ENCODE measurements at places on chromosomes 3 and 15. TPM values are rescaled to one million over a fixed set of nuclear protein-coding genes. Genes with fewer than 3 reads are reported as not detected.

Gene P2RY12
- total RNA-seq, result not detected

Gene XIRP1
- 0.04 TPM for total RNA-seq

Gene MEX3B
- total RNA-seq, result 12.8 TPM

DNA sequence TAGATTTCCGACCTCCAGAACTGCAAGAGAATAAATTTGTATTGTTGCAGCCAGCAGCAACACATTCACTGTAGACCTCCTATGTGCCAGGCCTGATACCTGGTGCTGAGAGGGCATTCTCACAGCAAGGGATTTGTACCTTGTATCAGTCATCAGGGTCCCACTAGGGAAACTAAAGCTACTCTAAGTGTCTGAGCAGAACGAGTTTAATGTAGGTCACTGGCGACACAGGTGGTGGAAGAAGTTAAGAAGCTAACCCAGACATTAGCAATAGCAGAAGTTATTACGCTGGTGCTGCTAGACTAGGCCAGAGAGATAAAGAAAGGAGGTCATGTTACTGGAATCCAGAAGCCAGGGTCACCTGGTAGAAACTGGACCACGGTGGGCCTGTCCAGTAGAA, 60.5 kb upstream of the BCL6 start:
- no peak for DNase-seq
- H3K4me3 ChIP-seq, result no peak overlapping the region
- H3K36me3 ChIP-seq, result no peaks in the 10 kb centered on the region
- H3K4me1 ChIP-seq, result no peaks in the 10 kb centered on the region
- peaks cover 5% of the 10 kb centered on the region for H3K27me3 ChIP-seq
- H3K27ac ChIP-seq, result no peak overlapping the region

GRCh38 chr3:42935472-42935871, 29.5 kb downstream of the ZNF662 start:
- no peaks in the 10 kb centered on the region for H3K36me3 ChIP-seq
- no peak overlapping the region for H3K4me3 ChIP-seq
- no peak overlapping the region for H3K27ac ChIP-seq
- H3K4me1 ChIP-seq, result no peaks in the 10 kb centered on the region

DNA sequence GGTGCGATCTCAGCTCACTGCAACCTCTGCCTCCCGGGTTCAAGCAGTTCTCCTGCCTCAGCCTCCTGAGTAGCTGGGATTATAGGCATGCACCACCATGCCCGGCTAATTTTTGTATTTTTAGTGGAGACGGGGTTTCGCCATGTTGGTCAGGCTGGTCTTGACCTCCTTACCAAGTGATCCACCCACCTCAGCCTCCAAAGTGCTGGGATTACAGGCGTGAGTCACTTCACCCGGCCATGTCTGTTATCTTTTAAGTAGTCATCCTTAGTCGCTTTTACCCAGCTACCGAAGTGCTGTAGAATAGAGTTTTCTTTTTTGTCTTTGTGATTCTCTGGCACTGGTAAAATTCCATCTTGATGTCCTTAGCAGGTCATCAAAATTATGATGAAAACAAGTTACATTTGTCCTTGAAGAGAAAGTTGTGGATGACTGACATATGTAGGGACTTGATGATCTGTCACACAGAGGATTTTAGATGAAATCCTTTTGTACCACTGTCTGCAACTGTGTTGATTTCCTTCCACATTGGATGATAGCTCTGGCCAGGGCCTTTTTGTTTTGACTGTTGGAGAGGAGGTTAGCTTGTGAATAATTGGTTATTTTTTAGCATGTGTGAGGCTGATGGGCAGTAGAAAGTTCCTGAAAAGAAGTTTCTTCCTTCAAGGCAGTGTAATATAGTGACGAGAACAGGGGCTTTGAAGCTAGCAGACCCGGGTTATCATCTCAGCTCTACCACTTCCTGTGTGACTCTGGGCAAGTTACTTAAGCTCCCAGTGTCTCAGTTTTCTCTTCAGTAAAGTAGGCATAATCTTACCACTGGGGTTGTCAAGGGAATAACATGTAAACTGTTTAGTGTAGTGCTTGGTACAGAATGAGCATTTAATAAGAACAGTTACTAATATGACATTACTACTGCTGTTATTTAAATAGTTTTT, 18.8 kb downstream of the ATG7 start:
- H3K36me3 ChIP-seq, result peaks cover 15% of the 10 kb centered on the region
- no peaks in the 10 kb centered on the region for H3K27me3 ChIP-seq
- DNase-seq, result peak; percentile 62
- H3K4me1 ChIP-seq, result peaks cover 55% of the 10 kb centered on the region
- H3K4me3 ChIP-seq, result no peak overlapping the region
- H3K27ac ChIP-seq, result peak overlapping the region; percentile 89

DNA sequence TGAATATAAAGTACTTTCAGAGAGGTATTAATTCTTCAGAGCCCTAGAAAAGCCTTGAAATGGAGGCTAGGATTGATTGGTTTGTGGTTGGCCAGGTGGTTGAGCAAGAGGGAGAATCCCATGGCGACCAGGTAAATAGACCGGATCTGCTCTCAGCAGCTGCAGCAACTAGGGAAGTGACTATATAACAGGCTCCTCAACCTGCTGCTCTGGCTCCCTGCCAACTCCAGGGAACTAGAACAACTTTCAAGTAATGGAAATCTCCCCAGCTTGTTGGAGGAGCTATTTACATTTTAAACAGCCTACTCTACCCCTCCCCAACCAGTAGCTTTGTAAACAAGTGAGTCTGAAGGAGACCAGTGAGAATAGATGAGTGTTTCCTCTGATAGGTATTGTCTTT, 121.8 kb upstream of the CADM2 start:
- no peak for DNase-seq
- H3K27me3 ChIP-seq, result no peaks in the 10 kb centered on the region
- H3K4me3 ChIP-seq, result no peak overlapping the region
- H3K4me1 ChIP-seq, result no peaks in the 10 kb centered on the region
- H3K27ac ChIP-seq, result no peak overlapping the region

GRCh38 chr3:32283304-32283703, 44.8 kb downstream of the CMTM8 start:
- H3K4me1 ChIP-seq, result no peaks in the 10 kb centered on the region
- no peak for DNase-seq
- peaks cover 14% of the 10 kb centered on the region for H3K27me3 ChIP-seq
- H3K27ac ChIP-seq, result no peak overlapping the region

DNA sequence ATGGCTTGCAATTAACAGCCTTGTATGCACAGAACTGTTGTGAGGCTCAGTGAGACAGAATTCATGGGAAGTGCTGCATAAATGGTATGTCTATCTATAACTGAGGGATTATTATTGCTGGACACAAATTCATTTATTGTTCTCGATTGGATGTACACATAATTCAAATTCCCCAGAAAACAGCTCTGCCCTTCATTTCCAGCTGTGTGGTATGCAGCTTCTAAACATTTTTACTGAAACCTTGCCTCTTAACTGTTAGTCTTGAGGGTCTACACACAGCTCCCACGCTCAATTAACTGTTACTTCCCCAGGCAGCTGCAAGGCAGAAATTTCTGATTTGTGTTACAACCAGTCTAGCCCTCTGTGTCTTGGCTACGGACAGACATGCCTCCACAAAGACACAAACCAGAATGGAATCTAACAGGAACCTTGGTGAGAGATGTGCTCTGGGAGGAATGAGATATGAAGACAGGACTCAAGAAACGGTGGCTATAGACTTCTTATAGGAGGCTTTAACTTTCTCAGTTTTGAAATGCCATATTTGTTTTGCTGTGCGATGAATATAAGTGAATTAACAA, 139.7 kb upstream of the TBL1XR1 start:
- H3K27me3 ChIP-seq, result no peaks in the 10 kb centered on the region
- H3K36me3 ChIP-seq, result no peaks in the 10 kb centered on the region
- H3K4me1 ChIP-seq, result peaks cover 18% of the 10 kb centered on the region
- H3K27ac ChIP-seq, result peak overlapping the region; percentile 88
- no peak for DNase-seq
- H3K4me3 ChIP-seq, result no peak overlapping the region

DNA sequence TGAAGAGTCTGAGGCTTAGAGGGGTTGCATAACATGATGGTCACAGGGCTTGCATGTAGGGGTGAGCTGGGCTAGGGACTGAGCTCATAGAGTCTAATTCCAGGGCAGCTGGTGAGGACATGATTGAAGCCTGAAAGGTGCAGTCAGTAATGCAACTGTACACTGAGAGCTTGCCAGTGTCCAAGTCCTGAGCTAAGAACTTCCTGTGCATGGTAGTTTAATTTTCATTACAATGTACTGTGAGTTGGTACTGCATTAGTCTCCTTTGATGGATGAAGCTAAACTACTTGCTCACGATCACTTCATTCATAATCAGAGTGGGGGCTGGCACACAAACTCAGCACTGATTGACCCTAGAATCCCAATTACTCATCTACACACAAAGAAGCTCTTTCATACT, 156.4 kb upstream of the CRBN start:
- H3K27me3 ChIP-seq, result no peaks in the 10 kb centered on the region
- no peak overlapping the region for H3K4me3 ChIP-seq
- no peak overlapping the region for H3K27ac ChIP-seq
- H3K4me1 ChIP-seq, result no peaks in the 10 kb centered on the region

- no peak overlapping the region for H3K4me3 ChIP-seq
- no peak overlapping the region for H3K27ac ChIP-seq
- no peaks in the 10 kb centered on the region for H3K4me1 ChIP-seq
- peak; percentile 48 for DNase-seq
- H3K36me3 ChIP-seq, result no peaks in the 10 kb centered on the region
Observed at GRCh38 chr3:60086811-60087210, 1037.0 kb upstream of the CFAP20DC start.

DNA sequence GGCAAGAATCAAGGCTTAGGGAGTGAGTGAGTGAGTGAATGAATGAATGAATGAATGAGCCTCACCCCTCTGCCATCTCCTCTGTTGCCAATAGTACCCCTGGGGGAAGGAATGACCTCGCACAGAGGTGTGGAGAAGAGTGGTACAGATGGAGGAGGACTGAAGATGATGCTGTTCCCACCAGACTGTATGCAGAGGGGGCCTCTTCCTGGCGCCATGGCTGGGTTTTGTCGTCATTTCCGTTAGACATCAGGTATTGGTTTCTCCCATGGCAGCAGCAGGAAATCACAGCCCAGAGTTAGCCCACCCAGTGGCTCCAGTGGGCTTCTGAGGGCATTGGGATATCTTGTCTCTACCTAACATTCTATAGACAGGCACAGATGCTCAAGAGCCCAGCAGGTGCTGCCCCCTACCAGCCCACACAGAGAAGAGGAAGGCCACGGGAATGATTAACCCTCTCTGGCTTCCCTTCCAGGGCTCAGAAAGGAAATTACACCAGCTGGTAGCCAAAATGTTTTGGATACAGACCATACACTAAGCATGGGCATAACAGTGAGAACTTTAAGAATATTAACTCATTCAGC, 109.8 kb upstream of the SLC6A11 start:
- H3K27me3 ChIP-seq, result peaks cover 25% of the 10 kb centered on the region
- no peaks in the 10 kb centered on the region for H3K36me3 ChIP-seq
- no peak overlapping the region for H3K27ac ChIP-seq

GRCh38 chr15:27587810-27588209, 511.3 kb downstream of the OCA2 start:
- no peak overlapping the region for H3K4me3 ChIP-seq
- no peaks in the 10 kb centered on the region for H3K36me3 ChIP-seq
- no peak overlapping the region for H3K27ac ChIP-seq
- H3K27me3 ChIP-seq, result no peaks in the 10 kb centered on the region

DNA sequence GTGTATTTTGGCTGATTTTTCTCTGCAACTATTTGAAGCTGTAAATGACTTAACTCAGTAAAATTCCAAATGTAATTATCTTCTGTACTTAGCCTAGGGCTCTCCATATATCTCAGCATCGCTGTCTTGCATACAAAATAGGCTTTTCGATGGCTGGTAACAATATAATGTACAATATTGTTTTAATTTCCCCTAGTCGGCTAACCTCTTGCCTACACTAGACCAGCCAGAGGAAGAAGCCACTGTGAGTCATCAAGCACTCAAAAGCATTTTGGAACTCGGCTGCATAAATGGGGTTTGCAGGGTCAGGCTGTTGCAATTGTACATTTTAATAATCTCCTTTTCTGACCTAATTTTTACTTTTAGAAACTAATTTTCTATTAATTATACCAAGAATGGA, 583.8 kb downstream of the FOXP1 start:
- peaks cover 41% of the 10 kb centered on the region for H3K36me3 ChIP-seq
- no peaks in the 10 kb centered on the region for H3K27me3 ChIP-seq
- no peak overlapping the region for H3K27ac ChIP-seq
- DNase-seq, result no peak
- H3K4me1 ChIP-seq, result no peaks in the 10 kb centered on the region

GRCh38 chr3:66083096-66083678, 44.5 kb upstream of the MAGI1 start:
- H3K27ac ChIP-seq, result no peak overlapping the region
- no peak for DNase-seq
- H3K4me3 ChIP-seq, result no peak overlapping the region
- H3K4me1 ChIP-seq, result no peaks in the 10 kb centered on the region
- H3K36me3 ChIP-seq, result no peaks in the 10 kb centered on the region

DNA sequence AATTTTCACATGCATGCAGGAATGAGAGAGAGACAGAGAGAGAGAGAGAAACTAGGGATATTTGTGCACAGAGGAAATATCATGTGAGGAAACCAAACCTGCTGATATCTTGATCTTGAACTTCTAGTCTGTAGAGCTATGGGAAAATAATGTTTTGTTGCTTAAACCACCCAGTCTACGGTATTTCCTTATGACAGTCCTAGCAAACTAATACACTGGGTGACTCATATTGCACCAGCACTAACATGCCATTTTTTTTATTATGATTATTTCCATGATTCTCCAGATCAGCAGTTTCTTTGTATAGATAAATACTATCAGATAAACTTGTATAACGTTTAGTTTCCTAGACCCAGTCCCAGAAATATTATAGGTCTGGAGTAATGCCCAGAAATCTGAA, 1259.0 kb downstream of the ZPLD1 start:
- H3K36me3 ChIP-seq, result no peaks in the 10 kb centered on the region
- H3K27ac ChIP-seq, result no peak overlapping the region

- DNase-seq, result peak; percentile 26
- no peak overlapping the region for H3K27ac ChIP-seq
- H3K36me3 ChIP-seq, result no peaks in the 10 kb centered on the region
- no peaks in the 10 kb centered on the region for H3K4me1 ChIP-seq
Observed at GRCh38 chr15:32994810-32995424, 199.6 kb downstream of the FMN1 start.

GRCh38 chr3:42292009-42292408, 26.0 kb upstream of the CCK start:
- H3K27ac ChIP-seq, result no peak overlapping the region
- H3K27me3 ChIP-seq, result no peaks in the 10 kb centered on the region
- no peaks in the 10 kb centered on the region for H3K36me3 ChIP-seq
- no peak overlapping the region for H3K4me3 ChIP-seq
- no peaks in the 10 kb centered on the region for H3K4me1 ChIP-seq

DNA sequence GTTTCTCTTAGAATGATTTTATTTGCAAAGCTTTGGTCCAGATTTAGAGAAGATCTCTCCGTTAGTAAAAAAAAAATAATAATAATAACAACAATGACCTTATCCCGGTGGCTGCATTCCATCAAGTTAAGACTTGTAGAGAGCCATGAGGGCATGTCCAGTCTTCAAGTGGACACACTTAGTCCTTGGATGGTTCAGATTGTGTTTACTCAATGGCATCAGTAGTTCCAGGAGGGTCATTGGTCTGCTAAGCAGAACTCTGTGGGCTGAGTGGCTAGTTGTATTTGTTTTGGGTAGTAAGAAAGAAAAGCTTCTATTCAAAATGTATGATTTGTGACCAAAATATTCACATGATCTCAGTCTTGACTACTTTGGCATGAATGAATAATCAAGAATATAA, 116.3 kb upstream of the UBE2E2 start:
- no peaks in the 10 kb centered on the region for H3K27me3 ChIP-seq
- no peak overlapping the region for H3K27ac ChIP-seq
- no peak for DNase-seq
- no peak overlapping the region for H3K4me3 ChIP-seq

GRCh38 chr3:154085799-154086198, 35.4 kb upstream of the ARHGEF26 start:
- no peaks in the 10 kb centered on the region for H3K4me1 ChIP-seq
- no peak for DNase-seq
- H3K27ac ChIP-seq, result no peak overlapping the region
